Stimulated activated CD4-positive, alpha-beta T cell treated with anti-CD3 and anti-CD28 coated beads, Interleukin-15, amount 100 ng/mL, for 1 hour (primary cell): ENCODE measurements at places on chromosomes 12 and 14.

DNA sequence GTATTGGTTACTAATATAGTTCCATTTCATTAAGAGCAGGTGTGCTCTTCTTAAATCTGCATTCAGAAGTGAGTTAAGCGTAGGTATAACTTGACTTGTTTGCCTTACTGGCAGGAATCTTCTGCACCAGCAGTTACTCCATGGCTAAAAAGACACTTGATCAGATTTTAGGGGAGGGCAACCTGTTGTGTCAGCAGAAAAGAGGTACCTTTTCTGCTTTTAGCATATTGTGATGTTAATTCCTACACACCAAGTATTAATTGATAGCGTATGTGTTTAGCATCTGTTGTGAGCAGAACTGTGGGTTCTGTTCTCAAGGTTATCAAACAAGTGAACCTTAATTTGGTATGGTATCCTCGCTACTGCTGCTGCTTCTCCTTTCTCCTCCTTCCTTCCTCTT is 38.3 kb downstream of the TTLL5 start:
- no peak for DNase-seq

DNA sequence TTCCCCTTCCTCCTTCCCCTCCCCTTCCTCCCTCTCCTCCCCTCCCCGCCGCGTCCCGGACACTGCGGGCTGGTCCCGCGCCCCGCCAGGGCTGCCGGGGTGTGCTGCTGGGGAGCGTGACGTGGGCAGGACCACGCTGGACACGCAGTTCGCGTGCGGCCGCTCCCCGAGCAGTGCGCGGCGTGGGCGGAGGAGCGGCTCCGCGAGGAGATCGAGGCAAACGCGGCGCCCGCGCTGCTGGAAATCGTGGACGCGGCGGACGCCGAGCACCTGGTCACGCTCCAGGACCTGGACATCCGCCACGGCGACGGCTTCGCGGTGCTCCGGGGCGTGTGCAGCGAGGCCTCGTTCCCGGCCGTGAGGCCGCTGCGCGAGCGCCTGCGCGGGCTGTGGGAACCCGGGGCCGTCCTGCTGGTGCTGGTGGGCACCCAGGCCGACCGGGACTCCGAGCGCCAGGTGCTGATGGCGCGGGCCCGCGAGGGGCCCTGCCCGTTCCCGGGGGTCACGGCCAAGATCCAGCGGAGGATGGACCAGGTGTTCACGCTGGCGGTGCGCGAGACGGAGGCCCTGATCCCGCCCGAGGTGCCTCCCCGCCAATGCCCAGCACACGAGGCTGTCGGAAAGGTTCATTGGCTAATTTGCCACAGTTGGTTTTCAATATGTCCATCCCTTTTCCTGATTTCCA is 84.3 kb downstream of the TNFAIP2 start:
- no peak for DNase-seq

DNA sequence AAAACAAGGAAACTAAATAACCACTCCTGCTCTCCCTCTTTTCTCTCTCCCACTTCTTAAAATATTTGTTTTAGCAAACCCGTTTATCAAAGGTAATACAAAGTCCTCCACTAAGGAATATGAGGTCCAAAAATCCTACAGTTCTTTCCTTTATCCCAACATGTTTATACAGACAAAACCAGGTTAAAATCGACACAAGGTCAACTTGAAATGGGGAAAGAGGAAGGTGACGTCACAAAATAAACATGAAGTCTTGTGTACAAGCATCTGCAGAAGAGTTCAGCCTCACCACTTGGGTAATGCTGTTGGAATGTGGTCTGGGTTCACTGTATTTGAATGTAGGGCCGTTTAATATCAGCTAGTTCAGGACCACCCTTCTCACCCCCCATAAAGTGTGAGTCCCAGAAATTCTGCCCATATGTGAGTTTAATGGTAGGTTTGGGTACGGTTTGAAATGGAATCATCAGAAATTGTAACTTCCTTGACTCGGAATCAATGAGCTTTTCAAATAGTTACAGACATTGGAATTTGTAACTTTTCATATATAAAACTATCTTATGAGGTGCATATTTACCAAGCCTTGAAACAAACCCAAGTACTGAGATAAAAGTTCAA is 120.0 kb upstream of the SLC38A2 start:
- DNase-seq, result no peak

DNA sequence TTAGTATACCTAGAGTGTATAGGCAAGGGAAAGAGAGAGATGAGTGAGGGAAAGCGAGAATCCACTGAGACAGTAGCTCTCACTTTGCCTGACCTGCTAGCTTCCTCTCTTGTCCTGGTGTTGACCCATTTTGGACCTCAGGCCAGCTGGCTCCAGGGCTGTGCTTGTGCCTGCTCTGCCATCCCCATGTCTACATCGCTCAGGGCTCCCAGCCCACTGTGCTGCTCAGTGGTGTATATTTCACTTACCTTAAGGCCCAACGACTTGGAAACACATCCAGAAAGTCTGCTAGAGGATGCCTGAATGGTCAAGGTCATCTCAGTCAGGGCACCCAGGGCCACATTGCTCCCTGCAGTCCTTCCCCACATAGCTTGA is 964 bp upstream of the SERPINA4 start:
- DNase-seq, result no peak

DNA sequence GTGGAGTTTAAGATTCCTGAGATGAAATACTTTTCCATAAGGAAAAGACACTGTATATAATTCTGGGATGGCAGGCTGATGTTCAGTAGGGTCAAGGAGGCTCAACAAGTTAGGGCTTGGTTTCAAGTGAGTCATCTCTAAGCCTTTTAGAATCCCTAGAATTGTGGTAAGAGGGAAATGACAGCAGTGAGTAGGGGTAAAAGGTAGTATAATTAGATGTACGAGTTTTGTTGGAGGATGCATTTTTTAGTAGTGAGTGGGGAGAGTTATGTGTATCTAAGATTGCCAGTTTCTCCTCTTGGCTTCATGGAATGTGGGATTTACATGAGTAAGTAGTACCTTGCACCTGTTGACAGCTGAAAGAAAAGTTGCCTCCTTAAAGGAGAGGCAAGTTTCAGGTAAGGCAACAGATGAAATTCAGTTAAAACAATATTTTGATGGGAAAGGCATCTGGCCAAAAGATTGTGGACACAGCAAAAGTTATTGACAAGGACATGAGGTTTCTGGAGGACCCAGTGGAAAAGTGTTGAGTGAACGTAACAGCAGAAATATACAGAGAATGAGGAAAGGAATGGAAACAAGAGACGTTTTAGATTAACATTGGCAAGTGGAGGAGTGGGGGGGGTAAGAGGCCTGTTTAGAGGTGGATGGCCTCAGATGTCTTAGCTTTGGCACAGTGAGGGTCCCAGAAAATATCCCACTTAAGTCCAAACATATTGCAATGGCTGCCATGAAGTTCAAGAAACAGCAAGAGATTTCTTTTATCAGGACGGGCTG is 21.8 kb downstream of the LMO3 start:
- DNase-seq, result no peak
